ENCODE measurements at places on chromosomes 2 and 18.

- no peak for DNase-seq
Measured at GRCh38 chr2:124875627-124876244, 850.6 kb downstream of the CNTNAP5 start.

DNA sequence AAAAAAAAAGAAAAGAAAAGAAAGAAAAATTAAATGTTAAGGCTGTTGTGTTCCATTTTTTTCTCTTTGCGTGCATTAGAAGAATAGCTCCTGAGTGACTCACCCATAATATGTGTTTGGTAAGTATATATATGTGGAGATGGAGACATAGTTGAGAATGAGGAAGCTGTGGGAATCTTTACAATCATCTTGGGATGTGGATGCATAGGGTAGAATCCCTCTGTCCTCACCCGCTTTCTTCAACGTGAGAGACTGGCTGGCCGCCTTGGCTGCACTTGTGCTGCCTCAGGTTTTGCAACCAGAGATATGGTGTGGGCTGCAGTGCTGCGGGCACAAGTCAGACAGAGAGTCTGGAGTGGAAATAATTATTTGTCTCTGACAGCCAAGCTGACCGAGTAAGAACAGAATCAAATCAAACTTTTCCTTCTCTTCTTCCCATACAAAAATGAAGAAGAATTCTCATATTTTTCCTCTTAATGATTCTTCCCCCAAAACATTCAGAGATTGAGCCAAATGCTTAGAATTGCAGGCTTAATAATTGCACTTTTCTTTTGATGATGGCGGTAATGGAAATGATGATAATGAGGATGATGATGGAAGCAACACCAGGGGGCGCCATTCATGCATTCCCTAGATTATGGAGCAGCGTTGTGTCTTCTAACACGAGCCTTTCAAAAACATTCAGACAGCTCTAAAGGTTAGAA is 48.5 kb downstream of the SERPINB7 start:
- no peak for DNase-seq

GRCh38 chr18:4256766-4257417 is 198.2 kb downstream of the DLGAP1 start:
- no peak for DNase-seq

DNA sequence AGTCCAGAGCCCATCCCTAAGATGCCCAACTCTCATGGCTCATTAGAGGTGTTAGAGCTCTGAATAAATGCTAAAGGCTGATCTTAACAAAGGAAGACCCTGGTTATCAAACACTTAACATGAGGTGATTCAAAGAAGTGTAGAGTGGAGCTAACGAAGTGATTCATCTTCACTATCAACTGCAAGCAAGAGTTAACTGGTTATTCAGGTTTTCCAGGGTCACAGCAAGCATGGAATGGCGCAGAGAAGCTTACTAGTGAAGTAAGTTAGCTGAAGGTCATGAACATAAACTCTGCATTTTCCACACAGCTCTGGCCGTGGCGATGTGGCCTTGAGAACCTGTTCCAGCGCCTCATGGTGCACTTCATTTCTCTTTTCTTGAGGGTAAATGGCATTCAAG is 17.0 kb downstream of the RND3 start:
- no peak for DNase-seq

GRCh38 chr2:37011130-37011529 is 44.8 kb upstream of the STRN start:
- no peak for DNase-seq

DNA sequence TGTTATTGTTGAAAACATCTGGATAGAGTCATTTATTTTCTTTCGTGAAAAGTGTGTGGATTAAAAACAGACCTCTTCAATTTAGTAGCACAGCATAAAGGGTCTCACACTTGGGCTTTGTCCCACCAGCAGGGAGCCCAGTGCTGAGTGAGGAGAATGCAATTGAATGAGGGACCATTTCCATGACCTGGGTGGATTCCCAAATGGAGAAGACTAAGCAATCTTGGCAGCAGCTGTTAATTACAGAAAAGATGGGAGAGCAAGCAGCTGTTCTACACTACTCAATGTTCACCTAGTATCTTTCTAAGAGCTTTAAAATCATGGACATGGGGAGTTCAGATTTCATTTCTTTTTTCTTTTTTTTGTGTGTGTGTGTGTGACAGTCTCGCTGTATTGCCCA is 121.8 kb upstream of the FN1 start:
- DNase-seq: no peak

DNA sequence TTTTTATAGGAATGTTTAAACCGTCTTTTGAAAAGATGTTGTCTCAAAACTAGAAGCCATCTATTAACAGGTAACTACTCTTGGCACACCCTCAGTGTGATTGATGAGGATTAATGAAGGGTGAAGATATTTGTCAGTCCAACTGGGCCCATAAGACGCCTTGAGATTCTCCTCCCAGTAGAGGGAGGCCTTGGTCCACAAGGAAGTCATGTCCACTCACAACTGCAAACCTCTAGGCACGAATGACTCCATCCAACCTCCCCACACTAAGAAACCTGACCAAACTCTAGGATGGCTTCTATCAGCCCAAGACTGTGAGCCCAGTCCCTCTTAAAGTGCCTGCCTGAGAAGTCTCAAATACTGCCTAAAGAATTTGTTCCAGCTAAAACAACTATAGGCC is 19.2 kb upstream of the GRP start:
- no peak for DNase-seq

- no peak for DNase-seq
Measured at GRCh38 chr2:73654175-73654574, 12.0 kb upstream of the NAT8 start.

DNA sequence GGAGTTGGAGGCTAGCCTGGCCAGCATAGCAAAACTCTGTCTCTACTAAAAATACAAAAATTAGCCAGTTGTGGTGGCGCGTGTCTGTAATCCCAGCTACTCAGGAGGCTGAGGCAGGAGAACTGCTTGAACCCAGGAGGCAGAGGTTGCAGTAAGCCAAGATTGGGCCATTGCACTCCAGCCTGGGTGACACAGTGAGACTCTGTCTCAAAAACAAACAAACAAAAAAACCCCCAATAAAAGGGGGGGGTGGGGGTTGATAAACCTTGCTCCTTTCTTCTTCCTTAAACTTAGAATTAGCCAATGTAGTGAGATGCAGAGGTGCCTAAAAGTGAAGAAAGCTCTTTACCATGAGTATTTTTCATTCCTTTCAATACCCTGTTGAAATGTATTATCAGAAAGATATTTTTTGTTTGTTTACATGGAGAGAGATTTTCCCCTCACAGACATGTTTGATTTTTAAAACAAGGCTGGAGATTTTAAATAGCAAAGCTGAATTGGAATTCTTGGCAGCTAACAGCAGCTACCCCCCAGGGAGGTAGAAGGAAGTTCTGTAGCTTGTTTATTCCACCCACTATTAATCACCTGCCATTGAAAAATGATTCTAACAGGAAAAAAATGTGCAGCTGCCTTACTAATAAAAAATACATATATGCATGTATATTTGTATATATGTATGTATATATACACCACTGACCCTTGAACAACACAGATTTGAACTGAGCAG is 48.6 kb downstream of the GYPC start:
- DNase-seq: no peak

GRCh38 chr2:218219934-218220333 is 2.9 kb downstream of the ARPC2 start:
- no peak for DNase-seq

- no peak for DNase-seq
Measured at GRCh38 chr18:79071037-79071436, 1.8 kb downstream of the ATP9B start.

- DNase-seq: no peak
Measured at GRCh38 chr2:99106913-99107312, 34.6 kb upstream of the C2orf15 start.

DNA sequence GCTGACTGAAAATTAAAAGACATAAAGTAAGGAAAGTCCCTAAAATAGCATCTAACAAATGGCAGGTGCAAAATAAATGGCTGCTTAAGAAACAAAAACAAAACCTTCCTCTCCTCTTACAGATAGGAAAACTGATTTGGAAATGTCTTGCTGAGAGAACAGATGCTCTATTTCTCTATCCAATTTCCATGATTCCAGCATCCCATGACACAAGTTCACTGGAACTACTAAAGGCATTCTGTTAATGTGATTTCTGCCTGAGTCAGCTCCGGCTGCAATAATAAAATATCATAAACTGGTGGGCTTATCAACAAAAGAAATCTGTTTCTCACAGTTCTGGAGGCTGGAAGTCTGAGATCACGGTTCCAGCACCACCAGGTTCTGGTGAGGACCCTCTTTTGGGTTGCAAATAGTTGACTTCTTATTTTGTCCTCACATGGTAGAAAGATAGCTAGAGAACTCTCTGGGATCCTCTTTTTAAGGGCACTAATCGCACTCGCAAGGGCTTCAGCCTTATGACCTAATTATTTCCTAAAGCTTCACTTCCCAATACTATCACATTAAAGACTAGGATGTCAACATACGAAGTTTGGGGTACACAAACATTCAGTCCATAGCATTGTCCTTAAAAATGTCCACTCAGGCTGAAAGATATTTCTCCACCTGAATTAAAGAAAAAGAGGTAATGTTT is 78.2 kb upstream of the GALNT3 start:
- DNase-seq: no peak

DNA sequence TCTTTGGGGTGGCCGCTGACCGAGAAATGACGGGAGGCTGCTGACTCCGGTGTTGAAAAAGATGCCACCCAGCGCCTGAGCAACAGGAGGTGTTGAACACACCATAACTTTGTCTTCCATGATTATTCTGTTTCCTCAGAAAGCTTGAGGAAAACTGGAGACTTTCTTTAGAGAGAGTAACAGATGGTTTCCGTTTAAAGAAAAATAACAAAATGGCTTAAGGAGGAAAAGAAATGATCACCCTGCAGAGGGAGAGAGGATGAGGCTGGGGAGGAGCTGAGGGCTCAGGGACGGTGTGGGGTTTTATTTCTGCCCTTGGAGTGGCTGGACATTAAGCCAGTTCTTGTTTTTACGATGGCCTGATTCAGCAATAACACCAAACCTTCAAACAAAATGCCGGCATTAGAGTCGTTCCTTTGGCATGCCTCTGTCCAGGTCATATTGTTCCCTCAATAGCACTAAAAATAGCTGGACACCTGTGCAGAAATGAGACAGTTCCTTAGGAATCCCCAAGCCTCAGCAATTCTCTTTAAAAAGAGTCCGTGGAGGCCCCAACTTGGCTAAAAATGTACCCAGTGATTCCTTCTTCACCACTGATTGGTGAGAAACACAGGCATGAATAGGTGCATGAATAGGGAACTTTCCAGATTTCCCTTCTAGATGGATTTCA is 182.4 kb downstream of the ALPK2 start:
- DNase-seq: no peak

DNA sequence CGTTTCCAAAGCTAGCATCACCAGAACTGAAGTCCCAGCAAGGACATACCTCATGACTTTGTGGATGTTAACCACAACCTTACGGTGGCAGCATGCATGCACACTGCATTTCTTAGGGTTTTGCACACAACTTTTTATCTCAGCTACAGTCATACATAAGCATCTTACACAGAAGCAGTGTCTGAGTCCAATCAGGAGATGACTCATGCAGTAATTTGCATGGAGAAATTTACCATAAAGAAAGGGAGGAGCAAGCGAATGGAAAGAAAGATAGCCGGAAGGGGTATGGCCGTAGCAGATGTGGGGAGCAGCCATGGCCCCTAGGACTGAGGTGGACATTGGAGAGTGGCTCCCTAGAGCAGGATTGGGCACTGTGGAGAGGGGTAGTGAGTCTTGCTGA is 522.5 kb downstream of the GALR1 start:
- DNase-seq: no peak

- no peak for DNase-seq
Measured at GRCh38 chr2:226187156-226187555, 612.5 kb downstream of the IRS1 start.

DNA sequence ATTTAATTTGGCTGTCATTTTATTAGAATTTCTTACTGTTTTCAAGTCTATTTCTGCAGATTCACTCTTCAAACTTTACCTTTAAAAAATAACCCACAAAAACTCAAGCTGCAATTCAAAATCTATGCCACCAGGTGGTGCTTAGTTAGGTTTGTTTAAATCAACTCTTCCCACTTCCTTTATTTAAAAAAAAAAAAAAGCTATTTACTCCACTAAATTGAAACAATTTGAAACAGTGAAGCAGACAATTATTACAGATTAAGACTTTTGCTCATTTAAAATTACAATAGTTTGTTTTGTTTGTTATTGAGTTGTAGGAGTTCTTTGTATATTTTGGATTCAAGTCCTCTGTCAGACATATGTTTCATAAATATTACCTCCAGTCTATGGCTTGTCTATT is 300.0 kb downstream of the PDE11A start:
- DNase-seq: no peak

- no peak for DNase-seq
Measured at GRCh38 chr2:101545950-101546349, 71.0 kb upstream of the RFX8 start.

- no peak for DNase-seq
Measured at GRCh38 chr2:199457147-199458008, at the start of gene SATB2. Gene SATB2, minus strand, starts transcription at chr2:199457939. Its CDS starts 1,902 bp downstream, at chr2:199456037.

DNA sequence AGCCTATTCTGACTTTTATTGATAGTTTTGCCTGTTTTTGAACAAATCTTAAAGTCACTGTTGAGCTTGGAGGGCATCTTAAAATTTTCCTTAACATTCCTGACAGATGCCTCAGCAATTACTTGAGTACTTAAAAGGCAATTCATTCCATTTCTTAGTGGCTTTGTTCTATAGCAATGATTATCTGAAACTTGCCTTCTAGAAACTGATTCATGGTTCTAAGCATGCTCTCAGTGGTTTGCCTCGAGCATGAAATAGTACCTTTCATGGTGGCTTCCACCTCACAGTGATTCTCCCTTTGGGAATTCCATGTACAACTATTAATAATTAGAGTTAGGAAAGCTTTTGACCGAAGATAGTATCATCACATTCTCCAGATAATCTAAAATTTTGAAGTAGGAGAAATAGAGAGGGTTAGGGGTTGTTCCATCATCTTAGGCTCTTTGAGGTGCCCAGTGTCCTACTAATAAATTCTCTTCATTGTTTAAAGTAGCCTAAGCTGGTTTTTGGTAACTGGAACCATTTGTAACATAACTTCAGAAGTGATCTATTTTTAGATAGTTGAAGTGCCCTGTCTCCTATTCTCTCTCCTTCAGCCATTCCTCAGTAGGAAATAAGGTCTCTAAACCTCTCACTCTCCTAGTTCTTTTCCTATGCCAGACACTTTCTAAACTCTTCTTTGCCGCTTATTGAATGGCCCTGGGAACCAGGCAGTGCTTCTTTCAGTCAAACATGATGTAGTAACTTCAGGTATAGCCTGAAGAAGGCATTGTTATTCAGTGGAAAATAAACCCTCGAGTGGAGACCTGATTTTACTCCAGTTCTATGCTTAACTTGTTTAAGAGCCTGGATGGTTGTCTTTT is 156.1 kb downstream of the HAUS1 start:
- no peak for DNase-seq

Measured in stimulated activated CD4-positive, alpha-beta T cell treated with anti-CD3 and anti-CD28 coated beads, Interleukin-2, amount 100 ng/mL, for 4 hours (primary cell).